ENCODE measurements at places on chromosomes 12 and 14. TPM values are rescaled to one million over a fixed set of nuclear protein-coding genes. Genes with fewer than 3 reads are reported as not detected.

The KRT74 gene
- not detected for total RNA-seq

The ANKS1B gene
- total RNA-seq: 36.8 TPM

The CNIH1 gene
- 179 TPM for total RNA-seq

The MANSC1 gene
- 1.5 TPM for total RNA-seq

The ATL1 gene
- total RNA-seq: 5.9 TPM

The MYF5 gene
- total RNA-seq: not detected

The RIN3 gene
- total RNA-seq: 0.86 TPM

The KRT8 gene
- total RNA-seq: 111 TPM

The HCAR1 gene
- total RNA-seq: 0.03 TPM

The DEGS2 gene
- not detected for total RNA-seq

The CLEC4C gene
- not detected for total RNA-seq

The LRP1 gene
- total RNA-seq: 2.8 TPM

The CCDC177 gene
- total RNA-seq: not detected

The CD27 gene
- not detected for total RNA-seq

The SLC2A14 gene
- total RNA-seq: not detected

The PLEKHD1 gene
- total RNA-seq: not detected

The FSCB gene
- not detected for total RNA-seq

The KLRF1 gene
- not detected for total RNA-seq

The CMTM5 gene
- not detected for total RNA-seq

The PTPN6 gene
- total RNA-seq: not detected

The KCNA5 gene
- not detected for total RNA-seq

The VRTN gene
- total RNA-seq: not detected

The KRT71 gene
- not detected for total RNA-seq

Data from Daoy (cell line).